ENCODE measurements at places on chromosomes 7 and 10.

DNA sequence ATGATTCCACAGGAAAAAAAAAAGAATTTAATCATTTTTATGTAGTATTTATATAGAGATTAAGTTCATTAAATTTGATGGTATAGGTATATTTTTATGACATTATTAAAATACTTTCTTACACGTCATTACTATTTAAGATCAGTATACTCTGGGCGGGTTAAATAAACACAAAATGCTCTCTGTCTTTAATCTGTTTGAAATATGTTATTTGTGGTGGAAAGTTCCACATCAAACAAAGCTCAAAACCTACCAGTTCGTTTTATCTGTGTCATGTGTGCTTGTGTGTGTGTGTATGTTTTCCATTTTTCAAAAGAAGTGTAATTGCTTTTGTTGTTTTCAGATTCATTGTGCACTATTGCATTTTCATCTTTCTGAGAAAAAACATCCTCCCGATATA lies 488.5 kb downstream of the ANKRD7 start:
- DNase-seq = no peak

DNA sequence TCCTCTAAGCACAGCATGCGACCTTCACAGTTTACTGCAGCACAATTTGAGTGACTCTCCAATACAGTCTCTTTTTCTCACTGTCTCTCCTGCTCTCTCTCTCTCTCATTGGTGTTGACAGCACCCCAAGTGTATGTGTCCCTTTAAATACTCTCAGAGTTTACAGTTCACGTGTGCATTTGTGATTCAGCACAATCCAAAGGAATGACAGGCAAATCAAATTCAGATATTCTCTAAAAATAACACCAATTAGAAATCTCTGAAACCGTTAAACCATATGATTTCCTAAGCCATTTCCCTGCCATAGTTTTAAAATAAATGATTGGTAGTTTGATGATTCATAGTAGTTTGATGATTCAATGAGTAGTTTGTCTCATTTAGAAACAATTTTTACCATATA lies 104.0 kb upstream of the GAD2 start:
- DNase-seq = no peak

- DNase-seq = no peak
Observed at GRCh38 chr7:36734731-36735130, 10.4 kb upstream of the AOAH start.

DNA sequence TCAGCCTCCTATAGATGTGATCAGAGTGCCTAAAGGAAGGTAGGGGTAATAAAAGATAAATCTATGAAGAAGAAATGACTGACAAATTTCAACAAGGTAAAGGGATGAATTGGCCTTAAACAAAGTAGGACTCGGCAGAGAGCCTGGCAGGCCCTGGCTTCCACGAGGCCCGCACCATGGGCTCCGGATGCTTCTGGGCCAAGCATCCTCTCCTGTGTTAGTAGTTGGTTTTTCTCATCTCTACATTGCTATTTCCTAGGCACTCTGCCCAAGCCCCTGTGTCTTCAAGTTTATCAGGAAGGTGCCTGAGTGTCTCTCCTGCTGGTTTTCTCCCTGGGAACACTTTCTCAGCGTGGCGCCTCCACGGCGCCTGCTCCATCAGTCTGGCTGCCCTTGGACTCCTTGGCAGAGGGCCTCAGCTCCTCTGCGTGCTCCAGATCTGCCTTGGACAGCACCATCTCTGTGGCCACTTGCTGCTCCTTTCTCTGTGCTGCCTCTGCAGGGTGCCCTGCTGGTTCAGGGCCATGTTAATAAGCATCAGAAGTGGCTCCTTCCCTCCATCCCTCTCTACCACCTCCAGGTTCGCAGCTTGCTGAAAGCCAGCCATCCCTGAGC lies 413.3 kb upstream of the DPP6 start:
- DNase-seq = no peak

GRCh38 chr10:58512491-58513187 lies at the start of gene BICC1:
TSS of gene BICC1 (plus strand) at chr10:58512872. CDS start at chr10:58513144, 272 bp downstream.
- peak; percentile 16 for DNase-seq

GRCh38 chr7:77348371-77348813 lies 67.8 kb downstream of the GSAP start:
- no peak for DNase-seq
